Naive thymus-derived CD8-positive, alpha-beta T cell (primary cell): ENCODE measurements at places on chromosomes 6 and 20. TPM values are rescaled to one million over a fixed set of nuclear protein-coding genes. Genes with fewer than 3 reads are reported as not detected.

The GPSM3 gene
- total RNA-seq: 276 TPM

The NCOA3 gene
- 92.0 TPM for total RNA-seq

The KCNK5 gene
- total RNA-seq: 0.11 TPM

The GTSF1L gene
- total RNA-seq: 0.80 TPM

The WFDC8 gene
- not detected for total RNA-seq

The STMND1 gene
- total RNA-seq: not detected

The RNF114 gene
- 104 TPM for total RNA-seq

The PRPH2 gene
- 0.33 TPM for total RNA-seq

The OPRM1 gene
- not detected for total RNA-seq

The F13A1 gene
- 1.6 TPM for total RNA-seq

The PGC gene
- total RNA-seq: not detected
